ENCODE measurements at places on chromosomes 5 and 9. TPM values are rescaled to one million over a fixed set of nuclear protein-coding genes. Genes with fewer than 3 reads are reported as not detected.

DNA sequence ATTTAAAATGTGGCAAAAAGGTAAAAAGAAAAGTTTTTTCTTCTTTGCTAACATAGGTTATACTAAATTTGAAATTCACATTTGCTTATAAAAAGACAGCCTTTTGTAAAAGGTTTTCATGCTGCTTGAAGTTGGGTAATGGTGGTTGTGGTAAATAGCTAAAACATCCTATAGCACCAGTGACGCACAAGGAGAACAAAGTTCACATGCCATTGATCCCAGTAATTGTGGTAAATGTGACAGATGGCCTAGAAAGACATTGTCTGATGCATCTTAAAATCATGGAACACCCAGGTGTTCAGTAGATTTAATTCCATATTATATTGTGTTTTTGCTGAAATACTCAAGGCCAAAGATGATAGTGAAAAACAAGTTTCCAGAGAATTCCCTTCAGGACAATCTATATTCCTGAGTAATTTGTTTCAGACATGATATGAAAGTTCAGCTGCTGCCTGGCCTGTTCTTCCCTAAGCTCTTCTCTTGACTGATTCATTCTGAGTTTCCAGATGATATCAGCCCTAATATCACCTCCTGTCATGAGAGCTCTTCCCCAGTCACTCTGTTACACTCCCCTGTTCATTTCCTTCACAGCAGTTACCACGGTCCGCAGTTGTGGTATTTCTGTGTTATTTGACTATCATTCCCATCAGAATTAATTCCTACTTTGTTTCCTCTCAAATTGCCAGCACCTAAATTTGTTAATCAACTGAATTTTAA lies 4.6 kb upstream of the FBXL17 start:
- no peak for DNase-seq

DNA sequence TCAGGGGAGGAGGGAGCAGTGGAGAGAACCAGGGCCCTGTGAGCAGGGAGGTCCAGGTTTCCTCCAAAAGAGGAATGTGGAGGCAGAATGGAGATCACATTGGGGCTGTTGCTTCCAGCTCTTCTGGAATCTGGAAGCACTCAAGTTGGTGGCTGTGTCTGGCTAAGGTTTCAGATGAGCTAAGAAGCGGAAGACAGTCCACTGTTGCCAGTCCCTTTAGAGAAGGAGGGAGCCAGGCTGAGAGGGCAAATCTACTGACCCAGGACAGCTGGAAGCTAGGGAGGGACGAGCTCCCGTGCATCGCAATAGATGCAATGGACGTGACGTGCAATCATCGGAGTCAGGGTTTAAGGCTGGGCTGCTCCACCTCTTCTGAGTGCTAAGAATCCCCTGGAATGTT lies 71.2 kb downstream of the TENT4A start:
- DNase-seq, result no peak

- DNase-seq, result no peak
These were observed 678 bp upstream of the KIF12 start for GRCh38 chr9:114099669-114100270.

DNA sequence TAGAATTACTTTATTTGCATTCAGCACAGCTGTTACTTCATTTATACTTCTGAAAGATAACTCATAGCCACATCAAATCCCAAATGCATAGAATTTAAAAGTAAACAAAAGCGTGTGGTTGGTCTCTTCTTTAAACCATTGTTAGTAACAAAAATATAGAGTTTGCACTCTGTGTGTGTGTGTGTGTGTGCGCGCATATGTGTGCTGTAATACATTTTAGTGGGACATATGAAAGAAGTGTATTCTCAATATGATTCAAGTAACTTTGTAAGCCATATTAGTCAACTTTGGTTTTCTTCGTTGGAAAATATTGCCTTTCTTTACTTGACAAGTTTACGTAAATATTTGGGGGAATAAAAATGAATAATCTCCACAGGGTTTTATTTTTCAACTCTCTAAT lies 106.1 kb upstream of the PRRC1 start:
- no peak for DNase-seq

DNA sequence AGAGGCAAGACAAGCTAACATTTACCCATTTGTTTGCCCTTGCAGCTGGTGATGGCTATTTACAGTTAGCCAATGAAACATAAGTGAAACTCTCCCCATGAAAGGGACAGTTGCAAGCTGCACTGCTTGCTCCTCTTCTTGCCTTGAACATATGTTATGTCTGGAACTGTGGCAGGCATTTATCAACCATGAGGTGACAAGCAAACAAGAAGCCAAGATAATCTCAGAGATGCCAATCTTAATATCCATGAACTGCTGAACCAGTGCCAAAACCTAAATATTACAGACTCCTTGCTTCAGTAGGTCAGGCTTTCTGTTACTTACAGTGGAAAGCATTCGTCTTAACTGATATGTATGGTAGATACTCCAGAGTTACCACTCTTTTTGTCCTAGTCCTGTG lies 133.4 kb downstream of the ACTBL2 start:
- DNase-seq, result no peak

- DNase-seq, result no peak
These were observed 31.5 kb downstream of the VAV2 start for GRCh38 chr9:133960568-133961129.

DNA sequence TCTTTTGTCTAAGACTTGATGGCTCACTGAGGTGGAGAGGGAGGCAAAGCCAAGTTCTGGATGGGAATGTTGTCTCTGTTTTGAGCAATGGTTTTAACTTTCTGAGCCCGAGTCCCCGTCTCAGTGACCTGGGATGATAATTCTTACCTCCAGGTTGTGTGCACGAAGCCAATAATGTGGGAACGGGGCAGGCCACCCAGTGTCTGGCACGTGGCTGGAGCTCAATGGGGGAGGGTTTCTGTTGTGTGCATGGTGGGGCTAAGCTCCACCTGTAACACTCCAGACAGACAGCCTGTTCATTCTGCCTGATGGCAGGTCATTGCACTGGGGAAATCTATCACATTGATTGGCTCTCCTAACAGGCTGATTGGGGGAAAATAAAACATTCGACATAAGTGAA lies 37.1 kb upstream of the NTNG2 start:
- DNase-seq, result no peak

GRCh38 chr5:169036079-169036805 lies 264.7 kb downstream of the SLIT3 start:
- no peak for DNase-seq

- no peak for DNase-seq
These were observed 523.5 kb upstream of the SEMA6A start for GRCh38 chr5:117098094-117098493.

GRCh38 chr9:133824106-133824801 lies 86.1 kb upstream of the SARDH start:
- DNase-seq, result no peak

WHRN gene
- 10.2 TPM for polyA plus RNA-seq

CSF2 gene
- polyA plus RNA-seq, result not detected

PCDHGA3 gene
- polyA plus RNA-seq, result 3.6 TPM

KCNIP1 gene
- polyA plus RNA-seq, result 9.5 TPM

MOB3B gene
- polyA plus RNA-seq, result 25.5 TPM

RNF208 gene
- polyA plus RNA-seq, result 13.2 TPM

ECM2 gene
- 18.3 TPM for polyA plus RNA-seq

All from renal cortex interstitium (tissue), 15 donors.